ENCODE measurements at places on chromosomes 2 and 18. TPM values are rescaled to one million over a fixed set of nuclear protein-coding genes. Genes with fewer than 3 reads are reported as not detected.

GRCh38 chr2:10094271-10094814 lies 14.1 kb upstream of the CYS1 start:
- DNase-seq: no peak

GRCh38 chr2:15705310-15705709 lies 113.6 kb downstream of the DDX1 start:
- no peak for DNase-seq

- peak; percentile 12 for DNase-seq
Observed at GRCh38 chr2:17476064-17476463, 42.2 kb downstream of the RAD51AP2 start.

The ZBTB7C gene
- 27.2 TPM for total RNA-seq

DNA sequence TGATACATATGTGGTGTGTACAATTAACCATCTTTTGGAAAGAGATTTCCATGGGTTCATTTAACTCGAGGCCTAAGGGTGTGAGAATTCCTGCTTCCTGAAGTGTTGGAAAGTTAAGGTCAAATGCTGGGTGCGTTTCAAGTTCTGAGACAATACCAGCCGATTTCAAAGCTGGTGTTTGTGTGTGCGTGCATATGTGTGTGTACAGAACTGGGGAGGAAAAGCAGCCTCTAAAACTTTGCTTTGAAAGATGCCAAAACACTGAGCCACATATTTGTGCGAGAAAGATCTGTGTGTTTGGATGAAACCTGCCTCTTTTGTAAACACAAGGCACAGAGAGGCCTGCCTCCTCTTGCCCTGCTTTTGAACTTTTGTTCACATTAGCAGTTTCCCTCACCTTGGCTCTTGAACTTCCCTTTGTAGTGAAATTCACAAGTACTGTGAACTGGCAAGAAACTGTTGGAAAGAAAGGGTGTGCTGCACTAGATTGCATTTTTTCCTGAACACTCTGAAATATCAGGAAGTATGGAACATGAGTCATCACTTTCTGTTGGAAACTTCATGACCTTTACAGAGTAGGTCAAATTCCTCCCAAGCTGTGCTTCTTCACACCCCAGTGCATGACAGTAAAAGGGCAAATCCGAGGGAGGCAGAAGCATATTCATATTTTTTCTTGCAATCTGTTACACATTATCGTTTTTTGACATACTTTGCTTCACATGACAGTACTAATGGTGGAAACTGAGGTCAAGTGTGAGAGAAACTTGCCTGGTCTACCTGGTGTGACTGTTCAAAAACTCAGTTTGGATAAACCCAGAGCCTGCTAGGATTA lies 20.0 kb upstream of the CAVIN2 start:
- peak; percentile 90 for DNase-seq

GRCh38 chr2:67660871-67661270 lies 263.7 kb downstream of the ETAA1 start:
- no peak for DNase-seq

DNA sequence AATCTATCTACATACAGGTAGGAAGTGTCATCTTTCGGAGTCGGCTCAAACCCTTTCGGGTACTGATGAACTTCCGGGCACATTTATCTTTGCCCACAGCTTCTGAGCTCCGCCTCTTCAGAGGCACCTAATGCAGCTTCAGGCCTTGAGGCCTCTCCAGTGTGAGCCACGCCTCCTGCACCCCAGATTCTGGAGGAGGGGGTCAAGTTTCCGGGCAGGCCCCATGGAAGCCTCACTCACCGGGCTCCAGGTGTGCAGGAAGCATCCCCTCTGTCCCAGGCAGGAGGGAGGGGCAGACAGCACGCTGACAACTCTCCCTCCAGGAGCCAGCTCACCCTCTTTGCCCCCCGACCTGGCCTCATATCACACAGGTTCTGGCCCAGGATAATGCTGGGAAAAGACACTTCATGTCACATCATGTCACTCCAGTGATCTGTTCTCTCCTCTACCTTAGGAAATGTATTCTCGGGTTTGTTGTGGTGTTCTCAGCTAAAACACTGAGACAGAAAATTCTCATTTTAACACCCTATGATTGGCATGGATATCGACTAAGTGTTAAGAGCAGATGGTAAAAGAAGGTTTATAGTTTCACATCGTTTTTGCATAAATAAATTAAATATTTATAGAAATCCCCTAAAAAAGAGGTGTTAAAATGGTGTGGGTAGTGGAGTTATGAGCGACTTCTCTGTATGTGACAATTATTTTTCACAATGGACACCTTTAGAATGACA lies 46.2 kb upstream of the COPS8 start:
- DNase-seq: no peak

The PIEZO2 gene
- 0.89 TPM for total RNA-seq

The EPAS1 gene
- total RNA-seq: 183 TPM

- DNase-seq: no peak
Observed at GRCh38 chr2:54958717-54959371, 91.4 kb downstream of the RTN4 start.

DNA sequence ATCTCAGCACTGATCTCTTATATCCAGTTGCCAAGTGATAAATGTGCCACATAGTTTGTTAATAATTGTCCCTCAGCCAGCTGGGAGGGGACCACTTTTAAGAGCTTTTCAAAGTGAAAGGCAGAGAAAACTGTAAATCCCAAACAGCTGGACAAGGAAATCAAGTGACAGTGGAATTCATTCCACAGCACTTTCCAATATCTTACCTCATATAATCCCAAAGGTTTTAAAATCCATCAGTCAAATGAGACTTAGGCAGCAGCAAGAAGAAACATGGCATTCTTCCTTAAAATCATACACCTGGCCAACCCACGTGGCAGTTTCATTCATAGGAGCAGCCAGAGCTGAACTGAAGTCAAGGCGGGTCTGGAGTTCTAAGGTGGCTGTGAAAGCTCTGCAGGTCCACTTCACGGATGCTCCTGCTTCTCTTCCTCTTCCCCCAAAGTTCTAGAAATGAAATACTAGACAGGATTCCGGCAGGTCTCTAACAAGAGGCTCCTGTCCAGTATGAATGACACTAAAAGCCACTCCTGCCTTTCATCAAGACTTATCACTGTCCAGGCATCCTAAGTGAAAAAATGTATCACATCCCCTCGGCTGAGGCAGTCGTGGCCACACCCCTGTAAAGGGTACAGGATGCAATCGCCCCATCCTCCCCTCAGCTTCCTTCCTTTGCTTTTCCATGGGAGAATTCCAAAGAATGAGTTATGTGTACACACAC lies 190.4 kb upstream of the STK17B start:
- DNase-seq: no peak

The CKAP2L gene
- 2.0 TPM for total RNA-seq

- DNase-seq: no peak
Observed at GRCh38 chr18:8526332-8526731, 82.9 kb upstream of the RAB12 start.

DNA sequence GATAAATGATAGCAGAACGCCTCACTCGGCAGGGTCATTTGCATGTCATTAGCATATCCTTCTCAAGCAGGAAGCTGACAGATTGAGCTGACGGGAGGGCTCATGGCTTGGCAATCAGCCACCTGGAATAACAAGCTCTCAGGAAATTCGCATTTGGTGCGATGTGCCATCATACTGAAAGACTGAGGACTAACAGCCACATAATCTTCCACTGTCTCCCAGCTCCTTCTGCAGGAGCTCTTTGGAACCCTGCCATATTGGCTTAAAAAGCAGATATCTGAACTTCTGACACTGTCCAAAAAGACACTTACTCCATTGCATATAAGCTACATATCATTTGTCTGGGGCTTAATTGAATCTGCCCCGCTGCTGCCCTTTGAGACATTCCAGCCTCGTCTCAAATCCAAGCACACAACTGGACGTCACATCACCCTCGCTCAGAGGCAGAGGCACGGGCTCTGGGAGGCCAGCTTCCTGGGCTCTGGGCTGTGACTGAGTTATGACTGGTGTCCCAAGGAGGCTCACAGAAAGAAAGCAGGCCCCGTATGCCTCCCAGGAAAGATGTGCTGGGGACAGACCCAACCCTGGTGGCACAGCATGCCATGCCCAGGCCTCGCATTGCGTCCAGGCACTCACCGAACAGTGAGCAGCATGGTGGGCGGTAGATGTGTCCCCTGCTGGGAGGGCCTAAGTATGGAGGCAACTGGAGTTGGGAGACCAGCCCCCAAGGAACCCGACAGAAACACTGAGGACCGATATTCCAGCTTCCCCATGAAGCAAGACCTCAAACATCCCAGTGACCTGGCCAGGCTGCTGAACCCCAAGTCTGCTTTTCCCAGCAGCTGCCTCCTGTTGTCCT lies 228.0 kb downstream of the ATAD2B start:
- peak; percentile 69 for DNase-seq

GRCh38 chr2:20487392-20488174 lies 40.7 kb downstream of the RHOB start:
- no peak for DNase-seq

- DNase-seq: peak; percentile 57
Observed at GRCh38 chr18:79424008-79424565, 28.4 kb downstream of the NFATC1 start.

GRCh38 chr2:144248350-144249034 lies 271.4 kb downstream of the ZEB2 start:
- no peak for DNase-seq

GRCh38 chr2:124254621-124255020 lies 229.5 kb downstream of the CNTNAP5 start:
- no peak for DNase-seq

The RAMP1 gene
- total RNA-seq: 0.87 TPM

GRCh38 chr2:172701250-172701649 lies 34.4 kb upstream of the RAPGEF4 start:
- no peak for DNase-seq

The IL1RL1 gene
- 20.4 TPM for total RNA-seq

The DOK6 gene
- total RNA-seq: 1.8 TPM

- no peak for DNase-seq
Observed at GRCh38 chr18:77422974-77423867, 173.6 kb downstream of the GALR1 start.

- DNase-seq: no peak
Observed at GRCh38 chr2:240990266-240990529, 8.2 kb upstream of the SNED1 start.

The NDUFS1 gene
- total RNA-seq: 143 TPM

- DNase-seq: peak; percentile 39
Observed at GRCh38 chr2:40240070-40240469, 211.8 kb downstream of the SLC8A1 start.

The ZNF516 gene
- total RNA-seq: 25.9 TPM

GRCh38 chr2:85662899-85663593 lies 5.0 kb downstream of the SFTPB start:
- no peak for DNase-seq

The GIGYF2 gene
- 81.7 TPM for total RNA-seq

The LRATD1 gene
- total RNA-seq: 9.8 TPM

DNA sequence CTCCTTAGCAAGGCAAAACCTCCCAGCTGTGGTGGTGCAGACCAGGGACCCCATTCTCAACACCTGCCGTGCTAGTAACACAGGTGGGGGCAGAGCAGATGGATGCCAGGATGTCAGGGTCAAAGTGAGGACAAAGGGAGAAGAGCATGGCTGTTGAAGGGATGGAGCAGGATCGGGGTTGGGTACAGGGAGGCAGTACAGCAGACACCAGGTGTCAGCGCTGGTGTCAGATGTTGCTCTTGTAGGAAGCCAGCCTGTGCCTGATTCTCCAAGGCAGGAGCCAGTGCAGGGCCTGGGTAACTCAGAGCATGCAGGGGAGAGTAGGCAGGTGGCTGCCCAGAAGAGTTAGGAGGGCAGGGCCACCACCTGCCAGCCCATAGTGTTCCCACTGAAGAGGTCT lies 222.1 kb upstream of the SPRED2 start:
- no peak for DNase-seq

GRCh38 chr2:136117909-136118818 lies at the start of gene CXCR4:
TSS of gene CXCR4 (minus strand) at chr2:136118149. CDS start at chr2:136118060, 89 bp downstream.
- peak; percentile 91 for DNase-seq

- DNase-seq: no peak
Observed at GRCh38 chr2:31051258-31052140, 86.7 kb downstream of the GALNT14 start.

The SNED1 gene
- total RNA-seq: 11.4 TPM

The REG3A gene
- 381 TPM for total RNA-seq

The RGPD3 gene
- total RNA-seq: not detected

DNA sequence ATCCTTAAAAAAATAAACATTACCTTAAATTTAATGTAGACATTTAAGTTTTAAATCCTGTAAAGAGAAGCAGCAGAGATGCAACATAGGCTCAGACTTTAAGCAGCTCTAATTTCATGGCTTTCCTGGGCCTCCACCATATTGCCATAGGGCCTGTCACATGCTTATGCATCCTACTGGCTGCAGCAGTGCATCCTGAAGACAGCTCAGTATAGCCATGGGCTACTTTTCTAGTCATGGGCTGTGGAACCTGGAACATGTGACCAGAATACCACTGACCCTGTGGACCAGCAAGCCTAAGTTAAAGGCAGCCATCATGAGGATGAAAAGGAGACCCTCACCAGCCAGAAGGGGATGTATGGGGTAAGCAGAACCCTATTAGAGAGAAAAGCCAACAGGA lies 10.7 kb downstream of the RMP24 start:
- no peak for DNase-seq

The OR6B2 gene
- not detected for total RNA-seq

- DNase-seq: no peak
Observed at GRCh38 chr18:51007790-51008139, 22.2 kb upstream of the SMAD4 start.

DNA sequence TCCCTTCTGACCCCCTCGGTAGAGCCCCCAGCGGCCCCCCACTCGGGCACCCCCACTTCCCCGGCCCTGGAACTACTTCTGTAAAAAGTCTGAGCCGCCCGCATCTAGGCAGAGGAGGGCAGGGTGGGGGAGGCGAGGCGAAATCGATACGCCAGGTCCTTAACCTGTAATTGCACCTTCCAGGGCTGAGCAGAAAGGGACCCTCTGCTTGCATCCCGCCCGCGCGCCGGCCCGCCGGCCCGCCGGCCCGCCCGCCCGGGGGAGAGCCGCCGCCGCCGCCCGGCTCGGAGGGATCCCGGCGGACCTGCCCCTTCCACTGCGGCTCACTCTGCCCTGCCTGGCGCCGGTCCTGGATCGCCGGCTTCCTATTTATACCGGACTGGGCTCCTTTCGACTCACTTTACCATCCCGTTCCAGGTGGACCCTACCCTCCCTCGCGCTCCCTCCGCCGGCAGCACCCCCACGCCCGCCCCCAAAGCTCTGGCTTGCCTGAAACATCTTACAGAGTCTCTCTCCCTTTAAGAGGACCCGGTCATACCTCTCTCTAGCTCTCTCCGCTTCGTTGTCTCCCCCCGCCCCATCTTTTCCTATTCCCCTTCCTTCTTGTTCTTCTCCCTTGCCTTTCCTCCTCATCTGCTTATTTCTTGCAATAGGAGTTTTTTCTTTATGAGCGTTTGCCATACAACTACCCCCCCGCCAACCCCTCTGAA lies 797 bp downstream of the KLHL14 start:
- no peak for DNase-seq

The SFXN5 gene
- total RNA-seq: 76.4 TPM

- peak; percentile 23 for DNase-seq
Observed at GRCh38 chr2:163455815-163456214, 280.0 kb downstream of the FIGN start.

DNA sequence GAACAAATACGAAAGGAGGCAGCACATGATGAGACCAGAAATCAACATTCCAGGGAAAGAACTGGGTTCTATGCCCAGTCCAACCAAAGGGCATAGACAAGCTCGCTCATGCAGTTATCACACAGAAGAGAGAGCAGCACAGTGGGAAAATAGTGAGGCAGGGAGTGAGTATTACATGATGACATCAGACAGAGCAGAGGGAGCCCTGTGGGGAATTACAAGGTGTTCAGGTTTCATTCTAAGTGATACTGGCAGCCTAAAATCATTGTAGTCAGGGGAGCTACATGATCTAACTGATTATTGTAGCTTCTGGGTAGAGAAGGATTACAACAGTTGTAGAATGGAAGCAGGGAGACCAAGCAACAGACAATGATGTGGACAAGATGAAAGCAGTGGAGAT lies 658.5 kb downstream of the ARHGAP15 start:
- no peak for DNase-seq

GRCh38 chr2:85772841-85773491 lies 19.2 kb downstream of the ATOH8 start:
- DNase-seq: no peak
